ENCODE measurements at places on chromosomes 12 and 14.

DNA sequence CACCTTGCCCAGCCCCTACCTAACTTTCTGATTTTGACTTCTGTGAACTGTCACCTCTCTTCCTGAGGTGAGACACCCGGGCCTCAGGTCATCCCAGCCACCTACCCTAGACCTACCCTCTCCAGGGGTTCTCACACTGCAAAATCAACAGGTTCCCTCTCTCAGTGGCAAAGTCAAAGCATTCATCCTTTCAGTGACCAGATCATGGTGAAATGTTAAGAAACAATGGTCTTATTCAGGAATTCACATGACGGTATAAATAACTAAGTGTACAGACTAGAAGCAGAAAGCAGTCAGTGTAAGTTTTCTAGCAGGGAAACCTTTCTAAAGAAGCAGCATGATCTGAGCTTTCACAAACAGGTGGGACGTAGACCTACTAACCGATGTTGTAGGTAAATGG lies 133.4 kb downstream of the TMTC1 start:
- DNase-seq, result no peak

GRCh38 chr12:50981319-50982239 lies 29.2 kb downstream of the HIGD1C start:
- DNase-seq, result no peak

GRCh38 chr14:32998433-32998832 lies 59.8 kb downstream of the NPAS3 start:
- DNase-seq, result no peak

- DNase-seq, result no peak
Measured at GRCh38 chr12:96250119-96250685, 56.0 kb downstream of the ELK3 start.

All from astrocyte of the cerebellum (primary cell).